Umbilical cord (tissue), 2 donors: ENCODE measurements at places on chromosomes 2 and 18.

- DNase-seq = no peak
Observed at GRCh38 chr2:209472112-209472832, 48.4 kb downstream of the MAP2 start.

DNA sequence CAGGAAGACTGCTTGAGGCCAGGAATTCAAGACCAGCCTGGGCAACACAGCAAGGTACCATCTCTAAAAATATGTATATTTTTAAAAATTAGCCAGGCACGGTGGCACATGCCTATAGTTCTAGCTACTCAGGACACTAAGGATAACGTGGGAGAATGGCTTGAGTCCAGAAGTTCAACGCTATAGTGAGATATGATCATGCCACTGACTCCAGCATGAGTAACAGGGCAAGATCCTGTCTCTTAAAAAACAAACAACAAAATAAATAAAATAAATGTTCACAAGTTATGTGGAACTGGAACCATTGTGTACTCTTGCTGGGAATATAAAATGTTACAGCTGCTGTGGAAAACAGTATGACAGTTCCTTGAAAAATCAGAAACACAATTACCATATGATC lies 47.2 kb downstream of the USP34 start:
- DNase-seq = no peak

DNA sequence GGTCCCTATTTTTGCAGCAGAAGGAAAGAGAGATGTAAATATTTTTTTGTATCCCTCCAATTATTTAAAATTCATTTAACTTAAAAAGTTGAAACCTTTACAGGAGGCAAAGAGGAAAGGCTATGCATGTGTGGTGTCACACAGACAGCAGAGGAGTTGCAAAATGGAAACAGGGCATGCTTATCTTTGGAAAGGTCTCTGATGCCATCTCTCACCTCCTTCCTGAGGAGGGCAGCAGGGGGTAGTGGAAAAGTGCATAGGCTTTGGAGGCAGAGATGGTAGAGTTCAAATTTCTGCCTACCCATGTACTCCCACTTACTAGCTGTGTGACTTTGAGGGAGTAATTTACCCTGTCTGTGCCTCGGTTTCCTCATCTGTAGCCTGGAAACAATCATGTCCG lies 99.6 kb upstream of the MCFD2 start:
- DNase-seq = no peak

GRCh38 chr2:202883987-202884675 lies 12.6 kb upstream of the ICA1L start:
- no peak for DNase-seq

- DNase-seq = peak; percentile 64
Observed at GRCh38 chr2:74834792-74835755, 1.1 kb downstream of the HK2 start.

DNA sequence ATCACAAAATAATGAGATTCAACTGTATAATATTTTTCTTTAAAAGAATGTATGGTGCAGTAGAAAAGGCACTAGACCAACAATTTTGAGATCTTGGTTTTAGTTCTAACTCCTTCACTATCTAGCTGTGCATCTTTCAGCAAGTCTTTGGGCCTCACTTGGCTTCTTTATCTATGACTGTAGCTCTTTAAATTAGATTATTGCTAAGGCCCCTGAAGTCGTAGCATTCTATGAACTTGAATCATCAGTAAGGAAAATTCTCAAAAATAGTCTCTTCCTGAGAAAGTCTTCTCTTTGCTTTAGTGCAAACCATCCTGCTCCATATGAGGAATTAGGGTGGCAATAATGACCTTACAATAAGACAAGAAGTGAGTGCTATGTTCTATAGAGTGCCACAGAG lies 140.4 kb downstream of the FTCDNL1 start:
- DNase-seq = peak; percentile 17

DNA sequence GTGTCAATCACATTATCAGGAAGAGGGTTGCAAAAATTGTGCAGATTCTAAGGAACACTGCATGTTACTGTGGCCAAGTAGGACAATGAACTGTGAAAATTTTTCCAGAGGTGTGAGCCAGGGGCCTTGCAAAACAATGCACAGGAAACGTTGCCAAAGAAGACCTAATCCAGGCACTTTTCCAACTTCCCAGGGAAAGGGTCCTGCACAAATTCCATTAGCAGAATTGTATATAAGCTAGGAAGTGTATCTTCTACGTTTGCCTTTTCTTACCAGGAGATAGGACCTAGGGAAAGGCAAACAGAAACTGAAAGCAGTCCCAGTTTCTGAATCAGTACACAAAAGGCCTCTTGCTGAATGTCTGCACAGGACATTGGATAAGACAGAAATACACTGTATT lies 1888.3 kb upstream of the CELF4 start:
- peak; percentile 55 for DNase-seq

GRCh38 chr2:71674158-71674851 lies 220.9 kb downstream of the DYSF start:
- DNase-seq = no peak

- no peak for DNase-seq
Observed at GRCh38 chr2:159573846-159574606, 42.3 kb downstream of the BAZ2B start.

GRCh38 chr2:7437716-7438632 lies 520.8 kb downstream of the RNF144A start:
- peak; percentile 87 for DNase-seq

- no peak for DNase-seq
Observed at GRCh38 chr2:112530728-112531127, 11.5 kb upstream of the POLR1B start.
